ENCODE measurements at places on chromosomes 1 and 21.
A peak's percentile ranks its signal among the peaks of the same experiment; 100 is the strongest.

DNA sequence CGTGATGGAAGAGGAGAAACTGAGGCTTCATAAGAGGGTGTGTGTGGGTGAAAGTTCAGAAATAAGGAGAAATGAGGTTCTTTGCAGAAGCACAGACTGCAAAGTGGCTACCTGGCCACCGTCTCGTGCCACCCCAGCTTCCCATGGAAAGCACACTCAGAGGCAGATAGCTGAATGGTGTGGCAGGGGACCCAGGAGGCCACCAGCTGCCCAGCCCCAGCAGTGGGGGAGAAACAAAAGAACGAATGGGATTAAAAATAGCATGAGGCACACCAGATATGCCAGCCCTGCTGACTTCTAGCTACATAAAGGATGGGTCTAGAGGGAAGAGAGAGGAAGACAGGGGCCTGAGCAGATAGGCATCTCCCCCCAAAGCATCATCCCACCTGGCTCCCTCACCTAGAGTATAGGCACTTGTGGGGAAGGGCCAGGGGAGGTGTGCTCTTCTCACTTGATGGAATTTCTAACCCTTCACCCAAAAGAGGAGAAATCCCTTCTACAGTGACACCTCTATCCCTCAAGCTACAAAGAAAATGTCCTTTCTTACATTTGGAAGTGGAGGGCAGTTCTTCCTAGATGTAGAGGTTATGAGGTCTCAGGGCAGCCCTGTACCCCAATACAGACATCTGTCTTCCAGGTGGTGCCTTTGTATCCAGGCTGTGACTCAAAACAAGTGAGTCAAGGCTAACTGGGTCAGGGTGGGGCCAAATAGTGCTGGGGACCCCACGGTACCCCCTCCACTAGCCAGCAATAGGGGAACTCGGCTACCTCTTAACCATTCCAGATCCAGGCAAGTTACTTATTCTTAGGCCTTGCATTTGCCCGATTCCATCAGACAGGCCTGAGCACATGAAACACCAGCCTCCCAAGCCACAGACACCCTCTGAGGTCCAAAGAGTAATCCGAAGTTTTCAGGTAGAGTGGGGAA is 3.5 kb downstream of the HDGF start:
- no peak for DNase-seq

DNA sequence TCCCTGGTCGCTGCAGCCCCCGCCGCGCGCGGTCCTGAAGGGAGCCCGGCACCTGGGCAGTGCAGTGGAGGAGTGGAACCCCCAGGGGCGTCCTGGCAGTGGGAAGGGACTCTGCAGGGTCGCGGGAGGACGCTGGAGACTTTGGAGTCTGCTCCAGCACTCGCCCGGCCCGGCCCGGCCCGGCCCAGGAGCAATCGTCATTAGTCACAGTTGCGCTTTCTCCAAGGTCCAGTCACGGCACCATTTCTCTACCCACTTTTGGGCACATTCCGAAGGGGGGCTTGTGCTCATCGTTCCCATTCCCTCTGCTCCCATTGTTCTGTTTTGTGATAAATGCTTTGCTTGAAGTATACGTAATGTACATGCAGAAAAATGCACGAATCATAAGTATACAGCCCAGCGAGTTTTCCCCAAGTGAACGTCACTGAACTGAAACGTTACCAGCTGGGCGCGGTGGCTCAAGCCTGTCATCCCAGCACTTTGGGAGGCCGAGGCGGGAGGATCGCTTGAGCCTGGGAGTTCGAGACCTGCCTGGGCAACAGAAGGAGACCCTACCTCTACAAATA is 999 bp downstream of the THAP3 start:
- no peak for DNase-seq

DNA sequence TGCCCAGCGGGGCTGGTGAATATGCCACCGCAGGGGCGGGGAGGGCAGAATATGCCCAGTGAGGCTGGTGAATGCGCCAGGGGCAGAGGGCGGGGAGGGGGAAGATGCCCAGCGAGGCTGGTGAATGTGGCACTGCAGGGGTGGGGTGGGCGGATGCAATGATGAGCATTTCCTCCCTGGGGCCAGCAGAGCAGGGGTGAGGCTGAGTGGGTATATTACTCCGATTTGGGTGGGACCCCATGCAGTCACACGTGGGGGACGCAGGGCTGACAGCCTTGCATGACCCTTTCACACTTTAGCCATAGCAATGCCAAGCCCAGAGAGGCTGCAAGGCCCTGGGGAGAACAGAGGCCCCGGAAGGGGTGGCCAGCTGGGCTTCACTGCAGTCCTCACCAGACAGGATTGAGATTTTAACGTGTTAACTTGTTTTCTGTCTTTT is 9.3 kb upstream of the SLX9 start:
- no peak for DNase-seq

DNA sequence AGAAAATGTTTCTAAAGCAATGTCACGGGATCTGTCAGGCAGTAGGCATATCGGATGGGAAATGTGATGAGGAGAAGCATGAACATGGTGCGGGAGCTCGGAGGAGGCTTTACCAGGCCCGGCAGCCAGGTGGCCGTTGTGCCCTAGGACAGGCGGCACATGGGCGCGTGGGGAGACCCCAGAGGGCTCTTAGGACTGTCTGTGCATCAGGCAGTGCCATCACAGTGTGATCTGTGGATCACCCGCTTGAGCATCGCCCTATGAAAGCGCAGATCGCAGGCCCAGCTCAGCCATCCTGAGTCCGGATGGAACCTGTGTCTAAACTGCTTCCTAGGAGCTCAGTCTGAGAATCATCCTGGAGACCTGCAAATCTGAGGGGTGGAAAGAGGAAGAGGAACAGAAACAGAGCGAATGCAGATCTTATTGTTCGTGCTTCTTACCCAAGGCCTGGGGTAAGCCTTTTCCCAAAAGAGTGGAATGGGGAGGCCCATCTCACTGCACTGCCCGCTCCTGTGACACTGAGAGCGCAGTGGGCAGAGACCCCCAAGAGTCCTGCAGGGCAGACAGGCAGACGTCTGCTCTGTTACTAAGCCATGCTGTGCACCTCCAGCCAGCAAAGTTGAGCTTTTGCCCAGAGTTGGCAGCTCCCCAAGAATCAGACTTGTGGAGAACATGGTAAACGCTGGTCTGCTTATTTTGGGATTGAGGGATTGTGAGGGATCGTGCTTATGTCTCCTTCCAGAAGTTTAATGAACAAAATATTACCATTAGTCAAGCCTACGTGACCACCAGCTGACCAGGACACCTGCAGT is 251.0 kb downstream of the RHOU start:
- no peak for DNase-seq

GRCh38 chr1:88169939-88170338 is 514.1 kb upstream of the PKN2 start:
- DNase-seq, result no peak

DNA sequence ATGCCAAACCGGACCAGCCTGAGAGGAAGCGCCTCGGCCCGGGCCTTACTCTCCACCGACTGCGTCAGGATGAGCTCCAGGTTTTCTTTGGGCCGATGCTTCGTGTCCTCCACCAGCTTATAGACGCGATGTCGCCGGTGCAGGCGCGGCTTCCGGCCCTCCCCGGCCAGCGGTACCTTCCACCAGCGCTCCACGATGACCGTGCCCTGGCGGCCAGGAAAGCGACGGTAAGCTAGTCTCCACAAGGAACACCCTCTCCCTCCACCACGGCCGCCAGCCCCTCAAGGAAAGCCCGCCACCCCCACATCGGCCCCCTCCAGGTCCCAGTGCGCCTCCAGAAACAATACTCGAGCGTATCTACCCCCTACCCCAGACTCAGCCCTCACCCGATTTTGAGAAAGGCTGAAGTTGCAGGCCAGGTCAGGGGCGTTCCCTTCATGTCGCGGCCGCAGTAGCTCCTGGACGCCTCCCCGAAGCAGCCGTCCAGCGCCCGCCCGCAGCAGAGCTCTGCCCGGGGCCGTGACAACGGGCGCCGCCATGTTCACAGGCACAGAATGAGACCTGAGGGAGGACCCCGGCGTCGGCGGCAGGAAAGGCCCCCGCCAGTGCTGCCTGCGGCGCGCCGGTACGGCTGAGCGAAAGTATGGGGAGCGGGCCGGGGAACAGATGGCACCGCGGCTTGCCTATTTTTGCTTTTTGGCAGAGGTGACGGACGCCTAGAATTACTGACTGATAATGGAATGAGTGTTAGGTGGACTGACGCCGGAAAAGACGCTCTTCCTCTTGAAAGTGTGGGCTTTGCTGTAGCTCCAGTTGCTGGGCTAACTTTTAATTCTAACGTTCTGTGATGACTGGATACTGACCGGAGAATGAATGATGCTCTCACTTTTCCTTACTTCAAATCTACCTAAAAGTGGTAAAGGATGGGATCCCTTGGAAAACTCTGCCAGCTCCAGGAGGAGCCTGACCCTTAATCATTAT is at the start of gene MRPL9:
Gene MRPL9 (minus strand): TSS at position 556 of the 981 bp plus-strand sequence. CDS start 17 bp downstream, at position 539.
- peak; percentile 78 for DNase-seq

GRCh38 chr1:151729157-151729965 is 8.0 kb downstream of the RIIAD1 start:
- no peak for DNase-seq

GRCh38 chr1:236058141-236058934 is 6.6 kb downstream of the NID1 start:
- DNase-seq, result no peak

- DNase-seq, result no peak
These were observed 510.1 kb downstream of the PLA2G4A start for GRCh38 chr1:187338762-187339412.

GRCh38 chr1:178941849-178942248 is 71.0 kb upstream of the ANGPTL1 start:
- no peak for DNase-seq

All from activated T-helper 9 cell treated with anti-CD3 and anti-CD28 coated beads, Interleukin-2, amount 50 U/mL, for 16 hours (primary cell).